ENCODE measurements at places on chromosomes 12 and 14.

DNA sequence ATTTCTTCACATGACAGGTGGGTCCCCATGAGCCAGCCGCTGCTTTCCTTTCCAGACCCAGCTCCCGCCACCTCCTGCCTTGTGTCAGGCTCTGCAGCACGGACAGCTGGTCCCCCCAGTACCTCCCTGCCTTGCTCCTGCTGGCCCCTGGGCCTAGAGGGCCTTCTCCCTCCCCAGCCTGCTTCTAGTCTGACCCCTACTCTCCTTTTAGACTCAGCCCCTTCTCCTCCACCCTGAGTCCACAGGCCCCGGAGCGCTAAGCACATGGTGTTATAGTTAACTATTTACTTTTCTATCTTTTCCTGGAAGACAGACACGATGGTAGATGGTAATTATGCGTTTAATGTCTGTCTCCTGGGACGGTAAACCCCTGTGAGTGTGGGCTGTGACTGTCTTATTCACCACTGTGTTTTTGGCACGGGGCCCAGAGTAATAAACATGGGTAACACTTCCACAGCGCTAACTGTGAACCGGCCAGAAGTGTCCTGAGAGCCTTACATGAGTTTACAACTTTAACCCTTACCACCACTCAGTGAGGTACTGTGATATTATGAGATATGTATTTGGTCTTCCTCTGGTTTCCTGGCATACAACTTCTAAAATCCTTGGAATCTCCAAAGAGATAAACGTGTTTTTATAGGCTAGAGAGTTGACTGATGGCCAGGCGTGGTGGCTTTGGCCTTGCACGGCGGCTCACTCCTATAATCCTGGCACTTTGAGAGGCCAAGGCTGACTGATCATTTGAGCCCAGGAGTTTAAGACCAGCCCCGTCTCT is 41.2 kb downstream of the DGLUCY start:
- DNase-seq = no peak

GRCh38 chr12:22525426-22525825 is 18.9 kb downstream of the C2CD5 start:
- no peak for DNase-seq

DNA sequence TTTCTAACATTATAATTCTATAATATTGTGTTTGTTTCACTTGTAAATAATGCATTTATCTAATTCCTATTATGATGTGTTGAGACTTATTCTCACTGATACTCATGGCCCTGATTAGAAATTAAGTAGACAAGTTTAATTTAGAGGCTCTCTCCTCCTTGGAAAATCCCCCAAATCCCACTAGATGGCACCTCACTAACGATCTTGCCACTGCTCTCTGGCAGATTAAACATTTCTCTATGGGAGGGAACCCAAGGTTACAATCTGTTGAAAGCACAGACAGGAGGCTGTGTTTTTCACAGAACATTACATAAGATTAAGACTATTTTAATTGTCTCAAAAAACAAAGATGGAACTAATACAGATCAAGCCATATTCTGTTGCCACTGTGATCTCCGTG is 318.7 kb downstream of the LRFN5 start:
- no peak for DNase-seq

- no peak for DNase-seq
These were observed 75.9 kb downstream of the CCDC92 start for GRCh38 chr12:123896767-123897166.
